COLO829 (cell line): ENCODE measurements at places on chromosomes 1 and 21.

- no peak for DNase-seq
Observed at GRCh38 chr1:68590473-68590872, 93.6 kb upstream of the DEPDC1 start.

DNA sequence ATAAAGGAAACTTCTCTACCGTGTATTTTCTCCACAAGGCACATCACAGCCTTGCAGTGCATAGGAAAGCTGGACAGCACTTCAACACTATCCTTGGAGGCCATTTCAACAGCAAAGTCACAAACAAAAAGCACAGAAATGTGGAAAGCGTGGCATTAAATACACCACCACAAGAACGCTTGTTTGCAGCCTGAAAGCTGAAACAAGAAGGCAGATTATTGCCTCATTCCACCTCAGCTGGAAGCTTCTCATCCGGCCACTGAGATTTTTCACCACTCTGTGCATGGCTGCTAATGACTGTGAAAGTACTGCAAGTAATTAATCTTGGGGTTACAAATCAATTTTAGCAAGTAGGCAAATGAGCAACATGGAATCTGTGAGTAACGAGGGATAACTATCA lies 50.9 kb upstream of the GALNT2 start:
- no peak for DNase-seq

DNA sequence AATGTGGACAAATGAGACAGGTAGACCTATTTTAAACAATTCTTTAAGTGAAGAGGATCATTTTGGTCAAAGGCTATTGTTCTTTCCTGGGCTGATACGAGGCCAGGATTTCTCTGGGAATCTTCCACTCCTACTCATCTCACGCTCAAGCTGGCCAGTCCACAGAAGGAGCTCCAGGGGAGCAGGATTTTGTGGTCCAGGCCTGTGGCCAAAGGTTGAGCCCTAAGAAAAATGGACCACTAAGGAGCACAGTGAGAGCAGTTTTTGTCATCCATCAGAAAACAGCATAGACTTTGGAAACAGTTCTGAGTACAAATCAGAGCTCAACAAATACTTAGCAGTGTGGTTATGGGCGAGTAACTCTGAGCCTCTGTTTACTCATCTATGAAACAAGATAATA lies 260.2 kb upstream of the RUNX1 start:
- DNase-seq = no peak

DNA sequence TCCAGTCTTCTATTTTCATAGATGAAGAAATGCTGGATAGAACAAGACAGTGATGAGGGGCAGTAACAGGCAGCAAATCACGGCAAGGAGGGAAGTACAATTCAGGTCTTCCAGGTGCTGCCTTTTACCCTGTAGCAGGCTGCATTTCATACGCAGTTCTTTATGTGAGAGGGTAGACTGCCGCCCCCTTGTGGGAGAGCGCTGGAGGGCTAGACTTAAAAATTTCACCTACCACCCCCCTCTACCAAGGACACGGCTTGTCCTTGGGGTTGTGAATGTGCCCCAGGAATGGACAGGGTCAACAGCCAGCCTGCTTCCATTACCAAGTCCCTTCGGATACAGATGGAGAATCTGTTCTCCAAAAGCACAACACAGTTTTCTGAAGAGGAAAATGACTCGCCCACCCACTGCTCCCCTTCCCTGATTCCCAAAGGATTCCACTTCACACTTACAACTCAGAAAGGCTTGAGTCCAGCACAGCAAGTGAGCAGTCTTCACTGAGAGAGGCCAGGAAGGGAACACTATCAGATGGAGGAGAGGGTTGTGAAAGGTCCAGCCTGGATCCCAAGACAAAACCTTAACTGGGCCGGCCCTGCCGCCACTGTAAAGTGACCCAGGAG lies 7.4 kb downstream of the WDR77 start:
- no peak for DNase-seq
